ENCODE measurements at places on chromosomes 7 and 10.

DNA sequence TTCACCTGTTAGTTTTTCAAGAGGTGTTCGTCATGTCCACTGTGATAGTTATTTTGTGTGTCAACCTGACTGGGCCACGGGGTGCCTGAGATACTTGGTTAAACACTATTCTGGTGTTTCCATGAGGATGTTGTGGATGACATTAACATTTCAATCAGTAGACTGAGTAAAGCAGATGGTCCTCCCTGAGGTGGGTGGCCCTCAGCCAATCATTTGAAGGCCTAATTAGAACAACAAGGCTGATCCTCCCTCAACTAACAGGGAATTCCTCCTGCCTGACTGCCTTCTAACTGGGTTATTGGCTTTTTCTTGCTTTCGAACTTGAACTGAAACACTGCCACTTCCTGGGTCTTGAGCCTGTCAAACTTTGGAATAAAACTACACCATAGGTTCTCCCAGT lies 75.8 kb downstream of the ENO4 start:
- DNase-seq = no peak

GRCh38 chr10:7491949-7492659 lies 81.3 kb upstream of the SFMBT2 start:
- no peak for DNase-seq

- no peak for DNase-seq
These were observed 267.3 kb upstream of the NPVF start for GRCh38 chr7:25495342-25496250.

DNA sequence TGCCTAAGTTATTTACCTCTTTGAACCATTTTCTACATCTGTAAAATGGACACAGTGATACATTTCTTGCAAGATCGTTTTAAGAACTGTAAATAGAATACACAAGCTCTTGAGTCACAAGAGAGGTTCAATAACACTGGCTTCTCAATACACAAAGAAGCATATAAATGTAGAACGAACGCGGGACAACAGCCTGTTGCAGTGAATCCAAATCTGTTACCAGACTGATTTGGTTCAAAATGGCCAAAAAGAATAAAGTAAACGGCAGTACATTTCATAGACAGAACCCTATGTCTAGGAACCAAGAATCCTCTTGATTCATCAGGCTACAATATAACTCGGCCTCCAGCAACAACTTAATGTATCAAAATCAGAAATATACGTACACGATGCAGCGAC lies 701 bp downstream of the MTPAP start:
- no peak for DNase-seq

- no peak for DNase-seq
These were observed 86.2 kb upstream of the ANLN start for GRCh38 chr7:36303202-36304098.

GRCh38 chr10:3122034-3122433 lies 50.5 kb downstream of the PITRM1 start:
- no peak for DNase-seq

- DNase-seq = no peak
These were observed 12.4 kb upstream of the FZD1 start for GRCh38 chr7:91251877-91252276.

GRCh38 chr7:105910172-105910571 lies 33.8 kb upstream of the ATXN7L1 start:
- no peak for DNase-seq

GRCh38 chr7:95662987-95663386 lies 66.7 kb upstream of the PDK4 start:
- DNase-seq = no peak
